ENCODE measurements at places on chromosomes 3 and 15. TPM values are rescaled to one million over a fixed set of nuclear protein-coding genes. Genes with fewer than 3 reads are reported as not detected.

DNA sequence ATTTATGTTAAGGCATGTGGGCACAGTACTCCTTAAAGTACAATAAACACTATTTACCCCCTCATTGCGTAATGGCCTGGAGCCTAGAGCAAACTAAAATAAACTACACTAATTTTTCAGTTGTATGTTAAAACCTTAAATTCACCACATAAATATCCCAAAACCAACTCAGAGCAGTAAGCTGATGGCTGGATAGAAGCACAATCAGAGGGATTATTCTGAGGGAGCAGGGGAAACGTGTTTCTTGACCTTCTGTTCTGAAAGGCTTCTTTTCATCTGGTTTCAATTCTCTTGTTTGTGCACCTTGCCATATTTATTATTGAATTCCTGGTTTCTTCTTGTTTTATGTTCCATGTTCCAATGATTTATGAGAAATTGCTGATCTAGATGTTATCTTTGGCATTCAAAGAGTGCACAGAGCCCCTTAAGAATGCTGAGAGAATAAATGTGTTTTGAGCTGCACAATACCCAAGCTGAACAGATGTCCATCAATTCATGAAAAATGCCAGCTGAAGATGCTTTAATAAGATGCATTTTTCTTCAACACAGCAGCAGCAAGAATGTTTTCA, 29.6 kb downstream of the RPL22L1 start:
- H3K4me3 ChIP-seq, result no peak overlapping the region
- H3K4me1 ChIP-seq, result no peaks in the 10 kb centered on the region
- no peaks in the 10 kb centered on the region for H3K36me3 ChIP-seq
- DNase-seq, result no peak
- no peak overlapping the region for H3K27ac ChIP-seq
- peaks cover 41% of the 10 kb centered on the region for H3K27me3 ChIP-seq

- DNase-seq, result peak; percentile 53
- peak overlapping the region; percentile 78 for H3K4me3 ChIP-seq
- peaks cover 39% of the 10 kb centered on the region for H3K27me3 ChIP-seq
- H3K27ac ChIP-seq, result no peak overlapping the region
Observed at GRCh38 chr15:69031013-69032001, 16.8 kb downstream of the NOX5 start.

GRCh38 chr3:145981056-145981455, 179.9 kb downstream of the PLOD2 start:
- DNase-seq, result no peak
- H3K36me3 ChIP-seq, result no peaks in the 10 kb centered on the region
- H3K27me3 ChIP-seq, result no peaks in the 10 kb centered on the region

- H3K4me1 ChIP-seq, result no peaks in the 10 kb centered on the region
- DNase-seq, result no peak
- H3K4me3 ChIP-seq, result no peak overlapping the region
- no peak overlapping the region for H3K27ac ChIP-seq
- H3K27me3 ChIP-seq, result peaks cover 17% of the 10 kb centered on the region
- H3K36me3 ChIP-seq, result no peaks in the 10 kb centered on the region
Observed at GRCh38 chr3:130838898-130839600, 54.8 kb upstream of the ATP2C1 start.

GRCh38 chr3:23083701-23084100, 119.4 kb upstream of the UBE2E2 start:
- no peak for DNase-seq
- no peaks in the 10 kb centered on the region for H3K27me3 ChIP-seq
- H3K36me3 ChIP-seq, result no peaks in the 10 kb centered on the region
- no peak overlapping the region for H3K4me3 ChIP-seq
- H3K4me1 ChIP-seq, result peaks cover 10% of the 10 kb centered on the region

- no peak for DNase-seq
- no peaks in the 10 kb centered on the region for H3K4me1 ChIP-seq
- no peak overlapping the region for H3K4me3 ChIP-seq
- H3K27me3 ChIP-seq, result no peaks in the 10 kb centered on the region
- H3K36me3 ChIP-seq, result no peaks in the 10 kb centered on the region
Observed at GRCh38 chr3:85591451-85591850, 632.7 kb downstream of the CADM2 start.

GRCh38 chr3:197554196-197554561, 1.6 kb downstream of the BDH1 start:
- H3K4me1 ChIP-seq, result peaks cover 34% of the 10 kb centered on the region
- peak overlapping the region; percentile 42 for H3K27ac ChIP-seq
- peak overlapping the region; percentile 94 for H3K4me3 ChIP-seq
- peaks cover 3% of the 10 kb centered on the region for H3K36me3 ChIP-seq

- no peak for DNase-seq
- peak overlapping the region; percentile 9 for H3K4me3 ChIP-seq
- peaks cover 73% of the 10 kb centered on the region for H3K4me1 ChIP-seq
- peaks cover 28% of the 10 kb centered on the region for H3K36me3 ChIP-seq
Observed at GRCh38 chr3:16370872-16371740, 106.1 kb downstream of the OXNAD1 start.

- no peaks in the 10 kb centered on the region for H3K27me3 ChIP-seq
- H3K4me3 ChIP-seq, result no peak overlapping the region
- no peak for DNase-seq
- H3K36me3 ChIP-seq, result no peaks in the 10 kb centered on the region
- H3K27ac ChIP-seq, result no peak overlapping the region
Observed at GRCh38 chr3:17840651-17841050, 98.2 kb upstream of the TBC1D5 start.

DNA sequence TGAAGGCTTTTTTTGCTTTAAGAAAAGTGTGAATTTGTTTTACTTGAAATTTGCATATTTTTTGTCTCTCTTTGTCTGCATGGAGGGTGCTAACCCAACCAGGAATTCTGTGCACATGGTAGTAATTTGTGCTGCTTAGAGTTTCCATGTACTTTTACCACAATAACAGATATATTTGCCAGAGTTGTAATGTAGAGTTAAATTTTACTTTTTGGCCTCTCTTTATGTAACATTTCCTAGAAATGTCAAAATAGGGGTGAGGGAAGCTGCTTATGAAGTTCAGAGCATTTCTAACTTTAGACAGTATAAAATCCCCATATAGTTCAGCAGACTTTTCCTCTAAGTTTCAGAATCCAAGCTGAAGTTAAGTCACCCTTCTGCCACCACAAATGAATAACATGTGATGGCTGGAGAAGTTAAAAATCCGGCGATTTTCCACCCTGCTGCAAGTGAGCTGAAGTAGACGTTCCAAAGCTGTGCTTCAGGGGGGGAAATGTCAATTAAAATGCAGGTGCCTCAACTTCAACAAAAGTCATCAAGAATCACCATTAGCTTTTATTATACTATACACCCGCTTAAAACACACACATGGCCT, 385.7 kb upstream of the NR2F2 start:
- H3K4me3 ChIP-seq, result no peak overlapping the region
- no peak overlapping the region for H3K27ac ChIP-seq
- no peaks in the 10 kb centered on the region for H3K36me3 ChIP-seq
- no peak for DNase-seq
- no peaks in the 10 kb centered on the region for H3K27me3 ChIP-seq

DNA sequence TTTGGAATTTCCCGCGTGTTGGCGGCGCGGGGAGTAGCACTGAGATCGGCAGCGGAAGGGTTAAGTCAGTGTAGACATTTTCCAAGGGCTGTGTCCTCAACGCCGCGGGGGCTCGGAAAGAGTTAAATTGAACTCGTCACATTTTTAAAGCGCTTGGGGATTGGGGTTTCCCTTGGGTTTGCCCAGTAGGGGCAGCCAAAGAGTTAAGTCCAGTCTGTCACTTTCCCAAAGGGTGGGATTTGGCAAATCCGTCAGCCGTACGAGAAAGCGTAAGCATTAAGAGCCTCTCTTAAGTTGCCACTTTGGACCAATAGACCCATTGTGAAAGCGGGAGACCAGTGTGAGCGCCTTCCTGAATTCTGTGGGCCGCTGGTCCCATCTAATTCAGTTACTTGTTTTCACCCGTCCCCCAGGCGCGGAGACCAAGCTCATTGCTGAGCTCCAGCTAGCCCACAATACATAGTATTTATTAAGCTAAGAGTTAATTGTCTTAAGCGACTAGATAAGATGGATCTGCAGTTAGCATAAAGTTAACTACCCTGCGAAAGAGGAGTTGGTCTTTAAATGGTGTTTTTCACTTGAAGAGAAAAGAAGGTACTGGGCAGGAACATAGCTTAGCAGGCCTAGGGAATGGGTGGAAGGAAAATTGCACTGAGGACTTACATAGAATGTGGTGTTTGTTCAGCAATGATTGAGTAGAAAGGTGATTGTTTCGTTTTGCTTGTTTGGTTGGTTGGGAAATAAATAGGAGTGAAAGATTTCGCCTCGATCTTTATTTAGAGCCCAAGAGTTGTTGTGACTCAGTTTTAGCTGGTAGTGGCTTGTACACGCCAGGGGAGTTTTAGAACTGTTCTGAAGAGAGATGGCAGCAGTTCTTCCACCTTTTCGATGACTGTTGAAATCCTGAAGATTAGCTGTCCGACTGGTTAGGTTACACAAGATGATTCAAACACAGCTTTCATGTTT, 932 bp downstream of the ARL8B start:
- peaks cover 55% of the 10 kb centered on the region for H3K4me1 ChIP-seq
- DNase-seq, result peak; percentile 41
- peaks cover 11% of the 10 kb centered on the region for H3K36me3 ChIP-seq
- peak overlapping the region; percentile 91 for H3K4me3 ChIP-seq

GRCh38 chr15:50906954-50907600, 1.4 kb upstream of the AP4E1 start:
- peak overlapping the region; percentile 96 for H3K27ac ChIP-seq
- H3K27me3 ChIP-seq, result no peaks in the 10 kb centered on the region
- H3K4me3 ChIP-seq, result peak overlapping the region; percentile 95
- H3K4me1 ChIP-seq, result peaks cover 23% of the 10 kb centered on the region

- no peak for DNase-seq
- peaks cover 26% of the 10 kb centered on the region for H3K4me1 ChIP-seq
- H3K4me3 ChIP-seq, result no peak overlapping the region
- peaks cover 41% of the 10 kb centered on the region for H3K27me3 ChIP-seq
Observed at GRCh38 chr3:23800731-23801130, 5.0 kb upstream of the UBE2E1 start.

- peaks cover 42% of the 10 kb centered on the region for H3K4me1 ChIP-seq
- H3K27me3 ChIP-seq, result no peaks in the 10 kb centered on the region
- peak overlapping the region; percentile 88 for H3K4me3 ChIP-seq
- H3K36me3 ChIP-seq, result peaks cover 12% of the 10 kb centered on the region
- DNase-seq, result no peak
Observed at GRCh38 chr15:56917652-56918045, 795 bp upstream of the TCF12 start.

DNA sequence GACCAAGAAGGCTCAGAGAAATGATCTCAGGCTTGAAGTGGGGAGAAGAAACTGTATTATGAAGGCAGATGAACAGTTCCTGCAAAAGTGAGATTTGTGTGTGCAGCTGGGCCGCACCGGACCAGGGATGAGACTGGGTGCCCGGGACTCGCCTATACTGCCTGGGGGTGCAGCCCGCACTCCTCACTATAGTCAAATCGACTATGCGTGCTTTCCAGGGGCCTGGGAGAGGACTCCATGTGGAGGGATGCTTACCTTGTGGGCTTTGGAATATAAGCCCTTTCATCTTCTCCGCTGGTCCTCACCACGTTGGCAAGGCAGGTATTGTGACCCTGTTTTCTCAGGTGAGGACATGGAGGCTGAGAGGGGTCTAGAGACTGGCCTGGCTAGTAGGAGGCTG, 32.9 kb upstream of the APOD start:
- peaks cover 27% of the 10 kb centered on the region for H3K4me1 ChIP-seq
- H3K27me3 ChIP-seq, result peaks cover 18% of the 10 kb centered on the region
- H3K4me3 ChIP-seq, result no peak overlapping the region
- DNase-seq, result no peak
- H3K27ac ChIP-seq, result no peak overlapping the region
- H3K36me3 ChIP-seq, result no peaks in the 10 kb centered on the region

- no peak overlapping the region for H3K4me3 ChIP-seq
- no peaks in the 10 kb centered on the region for H3K36me3 ChIP-seq
- no peak for DNase-seq
- peaks cover 29% of the 10 kb centered on the region for H3K4me1 ChIP-seq
- peaks cover 5% of the 10 kb centered on the region for H3K27me3 ChIP-seq
Observed at GRCh38 chr3:72505539-72506405, 342.5 kb downstream of the SHQ1 start.

- DNase-seq, result no peak
- no peak overlapping the region for H3K4me3 ChIP-seq
- H3K27ac ChIP-seq, result no peak overlapping the region
- H3K36me3 ChIP-seq, result no peaks in the 10 kb centered on the region
- H3K27me3 ChIP-seq, result no peaks in the 10 kb centered on the region
- H3K4me1 ChIP-seq, result no peaks in the 10 kb centered on the region
Observed at GRCh38 chr3:155241579-155241978, 51.9 kb downstream of the STRIT1 start.

- H3K36me3 ChIP-seq, result peaks cover 27% of the 10 kb centered on the region
- no peaks in the 10 kb centered on the region for H3K27me3 ChIP-seq
- H3K27ac ChIP-seq, result peak overlapping the region; percentile 82
- no peak for DNase-seq
- peak overlapping the region; percentile 97 for H3K4me3 ChIP-seq
- peaks cover 98% of the 10 kb centered on the region for H3K4me1 ChIP-seq
Observed at GRCh38 chr15:88635318-88635717, 3.5 kb upstream of the ISG20 start.

DNA sequence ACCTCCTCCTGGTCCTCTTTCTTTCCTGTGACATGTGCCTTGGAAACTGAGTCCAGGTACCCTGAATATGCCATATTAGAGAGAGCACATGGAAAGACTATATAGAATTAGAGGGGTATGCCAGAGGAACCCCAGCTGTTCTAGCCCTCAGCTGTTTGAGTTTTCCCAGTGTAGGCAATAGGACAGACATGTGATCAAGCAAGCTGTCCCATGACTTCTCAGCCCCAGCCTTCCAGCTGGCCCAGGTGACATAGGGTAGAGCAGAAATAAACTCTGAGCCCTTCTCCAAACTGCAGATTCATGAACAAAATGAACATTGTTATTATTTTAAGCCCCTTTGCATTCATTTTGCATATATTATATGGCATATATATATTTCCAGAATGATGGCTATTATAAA, 118.7 kb downstream of the PPM1L start:
- H3K36me3 ChIP-seq, result no peaks in the 10 kb centered on the region
- DNase-seq, result no peak
- no peaks in the 10 kb centered on the region for H3K4me1 ChIP-seq

DNA sequence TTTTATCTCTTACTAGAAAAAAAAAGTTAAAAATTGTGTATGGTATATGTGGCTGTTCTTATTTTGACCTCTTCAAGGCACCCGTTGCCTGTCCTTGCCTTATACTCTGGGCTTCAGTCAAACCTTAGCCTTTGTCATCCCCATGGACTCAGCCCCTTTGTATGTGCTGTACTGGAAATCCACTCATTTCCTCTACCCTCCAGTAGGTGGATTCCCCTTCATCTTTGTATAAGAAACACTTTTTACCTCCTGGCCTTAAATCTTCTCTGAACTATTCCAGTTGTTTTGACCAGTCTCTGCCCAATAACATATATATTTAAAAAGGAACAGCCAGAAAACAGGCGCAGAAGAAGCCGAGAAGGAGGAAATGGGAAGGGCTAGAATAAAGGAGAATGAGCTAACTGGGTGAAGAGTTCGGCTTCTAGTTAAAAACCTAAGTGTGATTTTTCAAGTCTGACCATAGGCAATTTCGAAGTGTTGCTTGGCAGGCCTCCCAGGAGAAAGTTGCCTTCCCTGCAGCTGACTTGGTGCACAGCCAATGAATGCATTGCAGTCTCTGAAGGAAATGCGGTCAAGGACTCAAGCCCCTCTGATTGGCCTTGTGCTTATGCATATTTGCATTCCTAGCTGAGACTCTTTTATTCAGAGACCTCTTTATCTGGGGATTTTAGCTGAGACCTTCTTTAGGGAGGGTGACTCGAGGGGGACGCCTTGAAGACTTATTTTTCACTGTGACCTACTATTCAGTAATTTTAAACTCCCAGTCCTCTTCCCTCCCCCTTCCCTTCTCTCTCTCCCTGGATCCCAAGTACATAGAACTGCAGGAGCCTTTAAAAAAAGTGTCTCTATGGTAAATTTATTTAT, 277.4 kb downstream of the ROBO1 start:
- H3K4me3 ChIP-seq, result no peak overlapping the region
- no peak for DNase-seq
- no peaks in the 10 kb centered on the region for H3K27me3 ChIP-seq
- H3K36me3 ChIP-seq, result no peaks in the 10 kb centered on the region
- no peak overlapping the region for H3K27ac ChIP-seq
- H3K4me1 ChIP-seq, result no peaks in the 10 kb centered on the region

RBPMS2 gene
- total RNA-seq, result not detected

SI gene
- not detected for total RNA-seq
